ENCODE measurements at places on chromosomes 12 and 14.

- no peak for DNase-seq
- H3K4me3 ChIP-seq, result no peak overlapping the region
- no peak overlapping the region for H3K27ac ChIP-seq
- H3K4me1 ChIP-seq, result no peaks in the 10 kb centered on the region
These were observed 48.2 kb downstream of the CALM1 start for GRCh38 chr14:90445011-90445410.

DNA sequence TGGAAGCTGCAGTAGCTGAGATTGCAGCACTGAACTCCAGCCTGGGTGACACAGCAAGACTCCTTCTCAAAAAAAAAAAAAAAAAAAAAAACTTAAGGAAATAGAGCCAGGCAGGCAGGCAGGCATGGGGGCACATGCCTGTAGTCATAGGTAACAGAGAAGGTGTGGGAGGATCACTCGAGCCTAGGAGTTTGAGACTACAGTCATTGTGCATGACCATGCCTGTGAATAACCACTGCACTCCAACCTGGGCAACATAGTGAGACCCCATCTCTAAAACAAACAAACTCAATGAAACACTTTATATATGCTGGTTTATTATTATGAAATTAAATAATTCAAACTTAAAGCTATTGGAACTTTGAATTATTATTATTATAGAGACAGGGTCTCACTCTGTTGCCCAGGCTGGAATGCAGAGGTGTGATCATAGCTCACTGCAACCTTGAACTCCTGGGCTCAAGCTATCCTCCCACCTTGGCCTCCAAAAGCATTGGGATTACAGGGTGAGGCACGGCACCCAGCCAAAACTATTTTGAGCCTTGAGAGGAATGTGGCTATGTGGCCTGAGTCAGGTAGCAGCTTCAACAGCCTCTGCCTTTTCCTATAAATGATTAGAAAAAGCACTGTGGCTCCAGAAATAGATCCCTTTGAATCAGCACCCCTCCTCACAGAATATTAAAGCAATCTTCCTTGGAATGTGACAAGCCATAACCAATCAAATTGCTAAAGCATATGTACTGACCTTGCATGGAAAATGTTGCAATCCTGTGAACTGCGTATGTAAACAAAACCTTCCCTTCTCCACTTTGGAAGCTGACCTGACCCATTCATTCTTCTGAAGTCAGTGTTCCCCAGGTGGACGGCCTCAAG lies 34.7 kb upstream of the YY1 start:
- H3K4me3 ChIP-seq, result no peak overlapping the region
- H3K27ac ChIP-seq, result no peak overlapping the region
- H3K4me1 ChIP-seq, result no peaks in the 10 kb centered on the region
- H3K27me3 ChIP-seq, result peaks cover 2% of the 10 kb centered on the region
- no peaks in the 10 kb centered on the region for H3K36me3 ChIP-seq

- no peaks in the 10 kb centered on the region for H3K36me3 ChIP-seq
- H3K4me3 ChIP-seq, result no peak overlapping the region
- H3K27me3 ChIP-seq, result peaks cover 5% of the 10 kb centered on the region
- no peak overlapping the region for H3K27ac ChIP-seq
- no peak for DNase-seq
These were observed 6.2 kb upstream of the SLC15A4 start for GRCh38 chr12:128829861-128830504.

GRCh38 chr12:130218682-130219081 lies 56.4 kb downstream of the FZD10 start:
- no peak for DNase-seq
- H3K36me3 ChIP-seq, result peaks cover 2% of the 10 kb centered on the region

Measured in naive thymus-derived CD8-positive, alpha-beta T cell (primary cell).